ENCODE measurements at places on chromosomes 5 and 9.

DNA sequence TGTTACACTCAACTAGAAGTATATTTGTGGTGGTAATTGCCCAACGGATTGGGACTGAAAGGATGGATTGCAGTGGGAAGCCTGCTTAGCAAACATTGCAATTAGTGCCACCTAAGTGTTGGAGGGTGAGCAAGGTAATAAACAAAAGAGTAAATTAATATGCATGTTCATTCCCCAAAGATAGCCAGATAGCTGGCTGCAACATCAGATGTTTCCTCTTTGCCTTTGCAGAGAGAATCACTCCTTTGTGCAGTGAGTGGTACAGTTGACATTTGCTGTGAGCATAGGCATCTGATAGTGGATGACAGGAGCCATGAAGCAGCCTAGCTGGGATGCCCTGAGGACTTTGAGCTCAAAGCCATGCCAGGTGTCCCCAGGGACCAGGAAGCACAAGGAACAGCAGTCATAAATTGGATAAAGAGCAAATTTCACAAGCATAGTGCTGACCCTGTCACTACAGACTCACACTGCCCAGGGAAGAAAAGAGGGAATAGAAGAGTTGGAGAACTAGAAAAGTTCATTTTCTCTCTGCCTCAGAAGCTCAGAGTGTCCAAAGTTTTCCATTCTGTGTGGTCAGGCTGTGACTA, 336.1 kb upstream of the SLC30A5 start:
- no peak for DNase-seq

GRCh38 chr5:150626853-150627276, 13.6 kb upstream of the SYNPO start:
- DNase-seq, result no peak

DNA sequence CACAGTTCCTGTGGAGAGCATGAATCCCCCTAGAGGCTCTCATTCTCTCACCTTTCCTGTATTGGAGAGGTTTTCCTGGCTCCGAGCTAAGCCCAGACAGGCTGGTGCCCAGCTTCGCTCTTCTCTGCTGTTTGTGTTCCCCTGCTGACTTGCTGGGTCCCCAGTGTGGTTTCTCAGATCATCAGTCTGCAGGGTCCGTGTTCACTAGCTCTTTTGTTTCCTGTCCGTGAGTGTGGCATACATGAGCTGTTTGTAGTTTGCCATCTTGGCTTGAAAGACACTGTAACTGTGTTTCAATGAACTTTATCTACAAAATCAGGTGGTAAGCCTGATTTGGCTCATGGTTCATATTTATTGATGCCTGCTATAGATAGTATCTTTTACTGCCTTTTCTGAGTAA, 23.8 kb downstream of the LOX start:
- DNase-seq, result no peak

DNA sequence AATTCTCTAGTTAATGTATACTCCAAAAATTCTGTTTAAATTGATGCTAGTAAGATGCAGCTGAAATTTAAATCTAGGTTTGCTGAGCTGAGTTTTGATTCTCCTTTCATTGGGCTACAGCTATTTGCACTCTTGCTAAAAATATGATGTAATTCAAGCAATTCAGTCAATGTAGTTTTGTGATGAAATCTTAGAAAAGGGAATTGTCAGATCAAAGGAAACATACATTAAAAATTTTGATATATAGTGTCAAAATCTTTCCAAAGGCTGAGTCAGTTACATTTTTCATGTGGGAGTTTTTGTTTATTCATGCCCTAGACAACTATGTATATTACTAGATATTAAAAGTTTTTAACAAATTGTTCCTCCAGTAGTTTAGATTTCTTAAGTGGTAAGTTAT, 334.9 kb upstream of the DAB2 start:
- no peak for DNase-seq

DNA sequence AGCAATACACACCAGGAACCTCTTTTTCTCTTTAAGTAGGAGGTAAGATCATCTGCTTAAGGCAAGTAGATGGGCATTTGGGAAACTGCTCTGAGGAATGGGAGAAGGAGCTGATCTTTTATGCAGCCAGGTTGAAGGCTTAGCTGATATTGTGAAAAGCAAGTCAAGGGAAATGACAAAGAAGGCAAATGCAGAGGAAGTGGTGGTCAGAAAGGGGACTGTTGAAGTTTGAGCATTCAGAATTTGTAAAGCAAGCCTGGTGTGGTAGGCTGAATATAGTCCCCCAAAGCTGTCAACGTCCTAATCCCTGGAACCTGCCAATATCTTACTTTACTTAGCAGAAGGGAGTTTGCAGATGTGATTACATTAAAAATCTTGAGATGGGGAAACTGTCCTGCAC, 128.9 kb downstream of the ADAMTS12 start:
- DNase-seq, result no peak

Data from HL-60 (cell line).